ENCODE measurements at places on chromosomes 4 and X.

DNA sequence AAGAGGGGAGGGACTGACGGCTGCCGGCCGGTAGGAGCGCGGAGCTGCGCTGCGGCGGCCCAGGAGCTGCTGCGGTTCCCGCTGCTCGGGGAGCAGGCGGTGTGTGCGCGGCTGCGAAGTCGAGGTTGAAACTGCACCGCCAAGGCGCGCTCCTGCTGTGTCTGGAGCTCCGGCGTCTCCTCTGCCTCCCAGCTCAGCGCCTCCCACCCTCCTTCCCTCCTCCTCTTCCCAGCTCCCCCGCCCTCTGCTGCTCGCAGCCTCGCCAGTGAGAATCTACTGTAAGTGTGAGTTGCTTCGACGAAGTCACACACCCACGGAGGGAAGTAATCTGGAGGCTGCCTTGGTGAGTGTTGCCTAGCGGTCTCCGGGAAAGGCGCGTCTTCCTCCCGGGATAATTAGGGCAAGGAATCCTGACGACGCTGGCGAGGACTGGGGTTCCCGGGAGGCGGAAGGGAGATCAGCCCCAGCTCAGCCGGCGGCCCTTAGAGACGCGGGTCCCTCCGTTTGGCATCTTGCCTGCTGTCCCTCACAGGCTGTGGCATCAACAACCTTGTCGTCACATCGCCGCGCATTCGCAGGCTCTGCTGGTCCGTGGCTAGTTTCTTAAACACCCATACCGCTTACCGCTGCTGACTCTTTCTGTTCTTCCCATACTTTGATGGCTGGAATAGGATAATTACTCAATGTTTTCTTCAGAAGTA, at the start of gene EPHA5:
TSS of gene EPHA5 (minus strand) at position 159 of the 701 bp plus-strand sequence. CDS start 747 bp downstream, outside the sequence.
- no peak for DNase-seq

DNA sequence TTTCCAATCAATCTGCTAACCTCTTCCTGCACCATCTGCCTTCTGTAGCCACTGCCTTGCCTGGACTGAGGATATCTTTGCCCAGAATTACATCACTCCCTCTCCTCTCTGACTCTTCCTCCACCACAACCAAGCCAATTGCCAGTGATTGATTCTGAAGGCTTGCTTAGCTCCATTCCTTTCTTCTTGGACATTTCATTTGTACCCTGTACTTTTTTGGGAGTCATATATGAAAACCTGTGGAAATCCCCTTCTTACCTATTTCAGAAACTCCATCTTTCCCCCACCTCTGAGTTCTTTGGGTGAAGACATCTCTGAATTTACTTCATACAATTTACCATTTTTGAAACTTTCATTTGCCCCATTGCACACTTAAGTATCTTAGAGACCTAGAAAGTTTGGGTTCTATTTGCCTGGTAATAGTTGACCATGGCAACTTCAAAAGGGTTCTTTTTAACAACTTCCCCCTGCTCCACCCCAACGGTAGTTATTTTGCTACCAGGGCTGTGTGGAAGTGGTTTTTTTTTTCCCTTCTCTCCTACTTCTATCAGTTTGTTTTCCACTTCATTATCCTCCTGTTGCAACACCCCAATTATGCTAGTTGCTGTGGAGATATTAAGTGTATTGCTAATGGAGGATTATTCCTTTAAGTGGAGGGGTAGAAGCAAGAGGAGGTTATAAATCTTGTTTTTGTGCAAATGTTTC, 14.3 kb downstream of the SGMS2 start:
- DNase-seq = no peak

DNA sequence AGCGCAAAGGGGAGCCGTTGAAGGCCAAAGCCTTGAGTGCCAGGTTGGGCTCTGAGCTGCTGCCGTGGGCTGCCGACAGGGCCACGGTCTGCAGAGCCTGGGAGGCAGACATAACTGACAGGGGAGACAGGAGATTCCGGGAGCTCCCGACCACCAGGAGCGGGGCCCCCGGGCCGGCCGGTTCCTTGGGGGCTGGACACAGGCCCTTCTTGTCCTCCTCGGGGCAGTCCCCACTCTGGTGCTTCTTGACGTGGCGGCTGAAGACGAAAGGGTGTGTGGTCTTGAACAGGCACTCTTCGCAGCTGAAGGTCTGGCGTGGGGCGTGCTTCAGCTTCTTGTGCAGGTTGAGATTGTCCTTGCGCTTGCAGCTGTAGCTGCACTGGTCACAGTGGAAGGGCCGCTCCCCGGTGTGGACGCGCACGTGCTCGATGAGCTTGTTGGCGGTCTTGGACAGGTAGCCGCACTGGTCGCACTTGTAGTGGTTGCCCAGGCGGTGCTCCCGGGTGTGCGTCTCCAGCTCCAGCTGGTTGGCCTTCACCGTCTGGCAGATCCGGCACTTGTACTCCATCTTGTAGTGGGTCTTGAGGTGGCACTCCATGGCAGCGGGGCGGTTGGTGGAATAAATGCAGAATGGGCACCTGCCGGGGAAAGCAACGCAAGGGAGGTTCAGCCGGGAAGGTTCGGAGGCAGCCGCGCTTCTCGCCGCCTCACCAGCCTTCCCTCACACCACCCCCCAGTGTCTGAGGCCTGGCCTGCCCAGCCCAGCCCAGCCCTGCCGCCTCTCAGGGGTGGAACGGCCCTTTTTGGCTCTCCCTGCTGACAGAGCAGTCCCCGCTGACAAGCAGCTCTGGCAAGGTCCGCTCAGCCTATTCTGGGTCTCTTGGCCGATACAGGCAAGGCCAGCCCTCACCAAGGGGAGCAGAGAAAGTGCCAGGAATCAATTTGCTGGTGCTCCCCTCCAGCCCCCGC, 81.3 kb downstream of the C4orf51 start:
- no peak for DNase-seq

DNA sequence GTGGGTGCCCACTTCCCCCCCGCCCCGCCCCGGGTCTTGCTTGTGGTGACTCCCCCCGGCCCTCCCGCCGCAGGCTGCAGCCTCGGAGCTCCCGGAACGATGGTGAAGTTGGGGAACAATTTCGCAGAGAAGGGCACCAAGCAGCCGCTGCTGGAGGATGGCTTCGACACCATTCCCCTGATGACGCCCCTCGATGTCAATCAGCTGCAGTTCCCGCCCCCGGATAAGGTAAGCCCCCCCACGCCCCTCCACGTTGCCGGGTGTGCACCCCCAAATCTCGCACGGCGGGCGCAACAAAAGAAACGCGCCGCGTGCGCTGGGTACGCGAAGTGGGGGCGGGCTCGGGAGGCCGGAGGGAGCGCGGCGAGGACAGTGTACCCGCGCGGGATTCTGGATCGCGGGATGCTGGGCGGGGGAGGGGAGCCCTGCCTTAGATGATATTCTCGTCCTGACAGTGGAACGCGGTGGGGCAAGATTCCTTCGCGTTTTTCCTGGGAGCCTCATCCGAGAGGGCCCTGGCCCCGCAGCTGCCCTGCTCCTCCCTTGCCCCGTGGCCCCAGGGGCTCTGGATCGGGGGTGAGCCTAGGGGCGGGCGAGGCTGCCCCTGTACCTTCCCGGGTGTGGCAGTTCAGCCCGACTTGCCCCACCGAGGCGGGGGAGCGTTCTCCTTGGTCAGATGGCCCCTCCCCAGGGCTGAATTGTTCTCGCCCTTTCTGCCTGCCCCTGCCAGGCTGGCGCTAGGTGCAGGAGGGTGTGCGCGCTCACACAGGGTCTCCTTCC, 819 bp downstream of the NSG1 start:
- peak; percentile 39 for DNase-seq

DNA sequence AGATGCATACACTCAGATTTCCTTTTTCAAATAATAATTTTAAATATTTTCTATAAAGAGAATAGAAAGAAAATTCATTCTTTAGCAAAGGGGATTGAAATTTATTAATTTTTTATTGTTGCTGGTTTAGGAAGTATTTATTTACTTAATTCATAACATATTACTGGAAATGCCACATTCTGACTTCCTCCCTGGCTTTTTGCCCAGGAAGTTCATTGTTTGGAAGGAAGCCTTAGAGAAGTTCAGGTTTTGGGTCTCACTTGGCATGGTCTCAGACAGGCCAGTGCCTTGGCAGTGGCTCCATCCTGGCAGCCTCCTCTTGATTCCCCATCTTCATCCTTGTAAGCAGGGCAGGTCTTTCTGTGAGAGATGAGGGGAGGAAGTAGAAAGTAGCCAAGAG, 50.5 kb downstream of the IL15 start:
- no peak for DNase-seq

- DNase-seq = no peak
These were observed 21.4 kb downstream of the GAB3 start for GRCh38 chrX:154729439-154729838.

GRCh38 chr4:3318561-3319021, 25.8 kb downstream of the RGS12 start:
- no peak for DNase-seq

- DNase-seq = no peak
These were observed 146.6 kb downstream of the PPA2 start for GRCh38 chr4:105327222-105327621.

- DNase-seq = no peak
These were observed 100.9 kb downstream of the SLC34A2 start for GRCh38 chr4:25756503-25756902.

GRCh38 chrX:106278951-106279350, 110.8 kb downstream of the PWWP3B start:
- DNase-seq = no peak

- no peak for DNase-seq
These were observed 1.4 kb downstream of the SPATA4 start for GRCh38 chr4:176193938-176194337.

DNA sequence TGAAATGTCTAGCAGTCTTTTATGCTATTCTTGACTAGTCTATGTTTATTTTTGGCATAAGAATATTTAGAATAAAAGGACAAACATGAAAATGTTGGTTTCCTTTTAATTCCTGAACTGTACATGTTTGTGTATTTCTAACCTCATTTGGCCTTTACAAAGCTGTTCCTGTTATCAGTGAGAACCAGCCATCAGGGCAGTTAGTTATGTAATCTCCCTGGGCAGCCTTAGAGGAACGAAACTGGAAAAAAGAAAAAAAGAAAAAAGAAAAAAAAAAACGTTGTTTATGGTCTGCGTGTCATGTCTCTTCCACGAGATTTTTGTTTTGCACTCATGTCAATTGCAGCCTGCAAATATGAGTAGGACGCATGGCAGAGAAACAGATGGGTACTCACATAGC, 193.7 kb downstream of the MAGEB5 start:
- no peak for DNase-seq

DNA sequence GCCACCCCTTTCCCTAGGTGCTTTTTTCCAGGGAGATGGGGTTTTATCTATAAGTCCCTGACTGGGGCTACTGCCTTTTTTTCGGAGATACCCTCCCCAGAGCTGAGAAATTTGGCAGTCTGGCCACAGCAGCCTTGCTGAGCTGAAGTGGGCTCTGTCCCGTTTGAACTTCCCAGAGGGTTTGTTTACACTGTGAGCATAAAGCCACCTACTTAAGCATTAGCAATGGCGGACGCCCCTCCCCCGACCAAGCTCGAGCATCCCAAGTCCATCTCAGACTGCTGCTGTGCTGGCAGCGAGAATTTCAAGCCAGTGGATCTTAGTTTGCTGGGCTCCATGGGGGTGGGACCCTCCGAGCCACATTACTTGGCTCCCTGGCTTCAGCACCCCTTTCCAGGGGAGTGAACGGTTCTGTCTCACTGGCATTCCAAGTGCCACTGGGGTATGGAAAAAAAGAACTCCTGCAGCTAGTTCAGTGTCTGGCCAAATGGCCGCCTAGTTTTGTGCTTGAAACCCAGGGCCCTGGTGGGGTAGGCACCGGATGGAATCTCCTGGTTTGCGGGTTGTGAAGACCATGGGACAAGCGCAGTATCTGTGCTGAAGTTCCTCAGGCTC, 456.4 kb upstream of the HTR2C start:
- DNase-seq = no peak

DNA sequence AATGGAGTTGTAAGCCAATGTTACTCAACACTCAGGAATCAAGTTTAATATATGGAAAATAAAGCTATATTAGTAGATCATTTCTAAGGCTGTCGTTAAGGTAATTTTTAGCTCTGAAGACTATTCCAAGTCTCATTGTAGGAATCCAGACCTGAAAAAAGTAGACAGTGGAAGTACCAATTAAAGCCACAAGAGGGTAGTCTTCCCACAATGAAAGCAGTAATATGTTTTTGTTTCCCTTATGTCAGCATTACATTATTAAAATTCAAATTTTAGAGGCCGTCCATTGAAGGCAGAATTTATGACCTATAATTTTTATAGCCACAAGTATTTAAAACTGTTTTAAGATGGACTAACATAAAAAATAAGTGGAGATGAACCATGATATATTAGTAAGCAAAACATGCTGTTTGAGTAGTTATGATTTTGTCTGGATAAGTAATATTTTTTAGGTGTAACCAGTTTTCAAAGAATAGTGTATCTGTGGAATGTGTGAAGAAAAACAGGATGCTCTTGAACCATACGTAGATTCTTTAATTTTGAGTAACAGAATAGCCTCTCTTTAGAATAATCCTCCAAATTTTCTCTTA, 372.6 kb upstream of the TECRL start:
- DNase-seq = no peak

GRCh38 chr4:118032691-118033090, 1.6 kb upstream of the NDST3 start:
- DNase-seq = no peak
